Renal cortex interstitium (tissue), 15 donors: ENCODE measurements at places on chromosomes 16 and 17. TPM values are rescaled to one million over a fixed set of nuclear protein-coding genes. Genes with fewer than 3 reads are reported as not detected.

The KRT15 gene
- 0.51 TPM for polyA plus RNA-seq

The KCNAB3 gene
- polyA plus RNA-seq, result 10.6 TPM

The KRT31 gene
- not detected for polyA plus RNA-seq

The OSGIN1 gene
- 0.66 TPM for polyA plus RNA-seq

The AANAT gene
- 0.29 TPM for polyA plus RNA-seq

The SLC47A1 gene
- polyA plus RNA-seq, result 24.6 TPM

The CYBA gene
- polyA plus RNA-seq, result 142 TPM

GRCh38 chr17:55426851-55427586, 5.4 kb upstream of the MMD start:
- DNase-seq, result no peak

GRCh38 chr17:44981221-44981968, 13.3 kb upstream of the C1QL1 start:
- no peak for DNase-seq

DNA sequence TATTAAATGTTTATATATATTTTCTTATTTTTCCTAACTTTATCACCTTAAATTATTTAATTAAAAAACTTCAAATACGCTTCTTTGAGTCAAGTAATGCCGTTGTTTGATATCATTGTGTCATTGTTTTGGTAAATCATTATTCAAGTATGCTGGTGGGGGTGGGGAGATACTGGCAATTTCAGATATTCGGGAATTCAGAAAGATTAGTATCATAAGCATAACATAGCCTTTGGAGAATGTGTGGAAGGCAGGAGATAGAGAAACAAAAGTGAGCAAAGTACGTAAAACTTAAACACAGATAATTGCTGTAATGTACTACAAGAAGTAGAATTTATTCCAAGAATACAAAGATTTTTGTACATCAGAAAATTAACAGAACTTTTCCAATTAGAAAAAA, 49.8 kb downstream of the TANC2 start:
- DNase-seq, result no peak

- DNase-seq, result no peak
Observed at GRCh38 chr16:50314665-50315064, 48.3 kb downstream of the ADCY7 start.

- no peak for DNase-seq
Observed at GRCh38 chr17:59848778-59849177, 44.0 kb downstream of the TUBD1 start.

DNA sequence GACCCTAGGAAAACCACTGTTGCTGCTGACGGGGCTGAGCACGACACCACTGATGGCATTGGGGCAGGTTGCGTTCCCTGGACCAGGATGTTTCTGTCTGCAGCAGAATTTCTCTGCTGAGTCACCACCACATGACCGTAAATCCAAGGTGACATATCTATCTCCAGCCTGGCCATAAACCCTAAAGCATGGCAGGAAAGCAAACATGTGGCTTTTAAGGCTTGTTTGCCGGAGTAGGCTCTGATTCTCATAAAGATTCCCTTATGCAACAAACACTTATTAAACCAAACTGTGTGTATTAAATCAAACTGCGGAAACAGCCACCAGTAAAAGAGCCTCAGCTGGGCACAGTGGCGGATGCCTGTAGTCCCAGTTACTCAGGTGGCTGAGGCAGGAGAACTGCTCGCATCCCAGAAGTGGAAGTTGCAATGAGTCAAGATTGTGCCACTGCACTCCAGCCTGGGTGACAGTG, 17.3 kb downstream of the MPHOSPH6 start:
- no peak for DNase-seq

- no peak for DNase-seq
Observed at GRCh38 chr17:82019690-82020571, 2.7 kb downstream of the CENPX start.

GRCh38 chr17:79737922-79738578, 7.3 kb downstream of the ENPP7 start:
- no peak for DNase-seq

- DNase-seq, result no peak
Observed at GRCh38 chr16:83095941-83096692, 469.3 kb downstream of the CDH13 start.
